ENCODE measurements at places on chromosomes 6 and 20. TPM values are rescaled to one million over a fixed set of nuclear protein-coding genes. Genes with fewer than 3 reads are reported as not detected.

The SLC22A7 gene
- total RNA-seq, result not detected

The CLVS2 gene
- total RNA-seq, result 0.17 TPM

The CST2 gene
- 0.62 TPM for total RNA-seq

The RHAG gene
- not detected for total RNA-seq

The ABHD12 gene
- total RNA-seq, result 149 TPM

The THBD gene
- total RNA-seq, result 113 TPM

The ANKEF1 gene
- total RNA-seq, result 5.8 TPM

The EDN1 gene
- total RNA-seq, result 38.8 TPM

The OTOR gene
- not detected for total RNA-seq

The DDAH2 gene
- total RNA-seq, result 28.2 TPM

The SLC26A8 gene
- 0.10 TPM for total RNA-seq

The CCN6 gene
- not detected for total RNA-seq

Data from A549 treated with Hydrocortisone at 1 μM for 4 hours (cell line).